ENCODE measurements at places on chromosomes 11 and 22.

DNA sequence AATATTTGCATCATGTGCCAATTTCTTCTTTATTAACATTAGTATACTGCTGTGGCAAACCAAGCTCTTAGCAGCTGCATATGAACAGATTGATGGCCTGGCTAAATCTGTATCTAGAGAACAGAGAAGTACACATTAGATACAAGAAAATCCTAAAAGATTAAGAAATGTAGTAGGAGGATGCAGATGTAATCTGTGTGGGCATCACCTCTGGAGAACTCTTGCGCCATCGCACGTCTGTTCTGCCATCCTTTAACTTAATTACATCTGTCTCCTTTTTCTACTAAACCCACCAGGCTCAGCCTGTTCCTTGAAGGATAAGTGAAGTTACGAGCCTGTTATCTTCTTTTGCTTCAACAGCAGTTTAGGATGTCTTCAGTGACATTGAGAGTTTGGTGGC, 196.4 kb upstream of the PITPNB start:
- no peak for DNase-seq

GRCh38 chr11:33618351-33618710, 82.3 kb downstream of the C11orf91 start:
- DNase-seq: no peak

DNA sequence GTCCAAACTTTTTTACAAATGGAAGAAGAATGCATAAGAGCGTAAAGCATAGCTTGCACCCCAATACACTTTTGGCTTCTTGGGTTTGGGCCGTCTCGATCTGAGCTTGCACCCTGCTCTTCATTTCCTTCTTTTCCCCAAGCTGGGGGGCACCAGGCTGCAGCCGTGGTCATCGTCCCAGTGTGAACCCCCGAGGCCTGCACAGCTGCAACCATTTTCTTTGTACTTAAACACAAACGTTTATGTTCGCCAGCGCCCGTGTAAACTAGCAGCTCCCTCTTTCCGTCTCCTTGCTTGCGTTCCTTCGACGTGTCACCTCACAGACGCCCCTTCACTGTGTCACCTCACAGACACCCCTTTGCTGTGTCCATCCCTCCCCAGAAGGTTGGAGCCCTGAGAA, 10.1 kb downstream of the KRTAP5-5 start:
- no peak for DNase-seq

DNA sequence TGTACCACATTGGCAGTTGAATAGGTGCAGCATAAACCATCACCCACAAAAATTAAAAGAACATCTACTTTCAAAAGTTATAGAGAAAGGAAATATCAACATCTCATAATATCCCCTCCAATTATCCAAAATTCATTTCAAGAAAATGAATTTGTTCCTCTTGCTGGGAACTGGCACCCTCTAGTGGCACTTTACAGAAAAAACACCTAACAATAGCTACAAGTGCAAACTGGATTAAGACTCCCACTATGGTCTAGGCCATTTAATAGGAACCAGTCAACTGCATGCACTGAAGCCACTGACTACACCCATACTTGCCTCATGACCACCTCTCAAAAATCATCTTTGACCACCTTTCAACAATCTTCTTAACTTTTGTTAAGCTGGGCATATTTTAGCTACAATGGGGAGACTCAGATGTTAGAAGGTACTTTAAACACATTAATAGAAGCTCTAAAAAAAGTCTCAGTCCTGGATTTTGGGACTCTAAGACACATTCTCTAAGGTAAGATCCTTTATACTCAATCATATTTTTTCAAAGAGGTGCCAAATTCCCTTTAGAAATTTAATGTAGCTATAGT, 17.3 kb downstream of the TRAF6 start:
- peak; percentile 44 for DNase-seq

GRCh38 chr11:574632-575312, 1.5 kb upstream of the PHRF1 start:
- DNase-seq: no peak

GRCh38 chr22:36351921-36352802, 35.6 kb downstream of the MYH9 start:
- no peak for DNase-seq

DNA sequence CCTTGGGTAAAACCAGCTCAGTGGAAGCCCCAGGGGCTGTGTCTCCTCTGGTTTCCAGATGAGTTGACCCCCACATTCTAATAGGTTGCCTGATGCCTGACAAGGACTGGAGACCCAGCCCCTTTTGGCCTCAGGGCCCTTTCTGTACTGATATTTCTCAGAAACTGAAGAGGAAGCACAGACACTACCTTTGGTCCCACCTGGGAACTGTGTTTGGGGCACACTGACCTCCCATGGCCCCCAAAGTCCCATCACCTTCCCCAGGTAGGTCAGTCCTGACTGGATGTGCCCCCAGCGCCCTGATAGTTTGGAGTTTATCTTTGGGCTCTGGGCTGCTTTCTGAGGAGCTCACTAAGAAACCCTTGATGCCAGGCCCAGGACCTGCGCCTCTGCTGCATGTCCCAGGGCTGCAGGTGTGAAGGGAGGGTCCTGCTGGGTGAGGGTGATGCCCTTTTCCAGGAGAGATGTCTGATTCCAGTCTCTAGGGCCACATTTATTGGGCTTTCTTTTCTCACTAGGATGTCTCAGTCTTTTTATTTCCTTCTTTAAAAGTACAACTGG, 106.7 kb downstream of the GGTLC2 start:
- DNase-seq: no peak

Data from stimulated activated naive CD4-positive, alpha-beta T cell (primary cell).